ENCODE measurements at places on chromosomes 3 and 15.

DNA sequence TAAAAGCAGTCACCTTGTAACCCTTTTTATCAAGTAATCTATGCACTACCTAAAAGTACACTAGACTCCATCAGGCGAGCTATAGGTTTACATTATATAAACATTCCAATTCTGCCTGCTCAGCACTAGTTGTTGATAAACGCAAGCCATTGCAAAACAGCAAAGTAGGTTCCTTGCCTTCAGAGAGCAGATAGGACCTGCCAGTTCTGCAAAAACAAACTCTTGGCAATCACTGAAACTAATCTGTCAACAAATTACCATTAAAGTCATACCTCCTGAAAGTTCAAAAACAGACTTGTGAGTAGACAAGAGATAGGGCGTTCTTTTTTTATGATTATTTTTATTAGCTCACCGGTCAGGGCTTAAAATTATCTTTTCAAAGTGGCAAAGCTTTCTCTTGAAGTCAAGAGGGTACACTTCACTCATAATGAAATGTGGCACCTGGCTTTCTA lies 392.5 kb downstream of the FOXP1 start:
- no peak for DNase-seq

DNA sequence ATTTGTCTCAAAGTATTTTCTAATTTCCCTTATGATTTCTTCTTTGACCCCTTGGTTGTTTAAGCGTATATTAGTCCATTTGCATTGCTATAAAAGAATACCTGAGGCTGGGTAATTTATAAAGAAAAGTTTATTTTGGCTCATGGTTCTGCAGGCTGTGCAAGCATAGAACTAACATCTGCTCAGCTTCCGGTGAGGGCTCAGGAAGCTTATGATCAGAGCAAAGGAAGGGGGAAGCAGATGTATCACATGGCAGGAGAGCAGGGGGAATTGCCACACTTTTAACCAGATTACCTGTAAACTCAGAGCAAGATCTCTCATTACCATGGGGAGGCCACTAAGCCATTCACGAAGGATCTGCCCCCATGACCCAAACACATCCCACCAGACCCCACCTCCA lies 148.2 kb downstream of the PDE8A start:
- no peak for DNase-seq

DNA sequence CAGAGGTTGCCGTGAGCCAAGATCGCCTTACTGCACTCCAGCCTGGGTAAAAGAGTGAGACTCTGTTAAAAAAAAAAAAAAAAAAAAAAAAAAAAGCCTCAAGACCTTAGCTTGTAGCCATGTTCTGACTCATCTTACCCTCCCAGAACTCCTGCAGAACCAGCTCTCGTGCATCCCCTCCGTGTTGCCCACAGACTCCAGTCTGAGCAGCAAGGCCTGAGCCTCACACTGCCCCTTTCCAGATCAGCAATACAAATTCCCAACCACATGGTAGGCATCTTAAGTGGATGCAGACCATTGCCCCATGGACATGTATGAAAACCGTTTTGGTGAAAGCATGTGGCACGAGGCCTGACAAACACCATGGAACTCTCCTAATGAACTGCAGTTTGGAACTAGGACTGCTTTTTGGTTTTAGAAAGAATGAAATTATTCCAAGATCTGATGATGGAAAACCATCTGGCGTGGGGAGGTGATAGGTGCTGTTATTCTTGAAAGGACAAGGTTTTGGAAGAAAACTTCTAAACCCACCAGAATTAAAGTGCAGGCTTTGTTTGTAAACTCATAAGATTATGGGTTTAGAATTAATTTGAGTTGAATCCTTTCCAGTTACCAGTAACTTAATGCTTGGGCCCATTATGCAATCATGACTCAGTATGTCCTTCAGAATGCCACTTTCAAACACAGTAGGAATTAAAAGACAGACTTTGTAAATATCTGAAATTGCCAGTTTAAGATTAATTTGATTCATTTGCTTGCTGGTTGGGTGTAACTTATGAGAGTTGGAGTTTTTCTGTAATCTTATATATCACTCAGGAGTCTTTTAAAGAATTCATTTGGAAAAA lies 163.7 kb upstream of the LRTM1 start:
- no peak for DNase-seq

GRCh38 chr3:1892459-1892858 lies 206.2 kb upstream of the CNTN4 start:
- no peak for DNase-seq

DNA sequence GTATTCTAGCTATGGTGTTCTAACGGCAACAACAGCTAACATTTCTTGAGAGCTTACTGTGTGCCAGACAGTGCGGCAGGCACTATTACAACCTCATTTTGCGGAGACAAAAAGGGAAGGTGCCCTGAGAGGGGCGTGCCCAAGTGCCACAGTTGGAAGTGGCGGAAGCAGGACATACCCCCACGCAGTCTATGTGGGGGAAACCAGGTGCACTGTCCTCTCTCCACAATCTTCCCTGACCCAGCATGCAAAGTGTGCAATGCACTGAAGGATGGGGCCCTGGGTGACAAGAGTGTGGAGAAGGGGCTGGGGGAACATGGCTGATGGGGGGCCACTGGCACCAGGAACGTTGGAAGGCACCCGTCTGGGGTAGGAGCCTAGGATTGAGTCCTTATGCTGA lies 8.6 kb downstream of the ANP32A start:
- DNase-seq: no peak

DNA sequence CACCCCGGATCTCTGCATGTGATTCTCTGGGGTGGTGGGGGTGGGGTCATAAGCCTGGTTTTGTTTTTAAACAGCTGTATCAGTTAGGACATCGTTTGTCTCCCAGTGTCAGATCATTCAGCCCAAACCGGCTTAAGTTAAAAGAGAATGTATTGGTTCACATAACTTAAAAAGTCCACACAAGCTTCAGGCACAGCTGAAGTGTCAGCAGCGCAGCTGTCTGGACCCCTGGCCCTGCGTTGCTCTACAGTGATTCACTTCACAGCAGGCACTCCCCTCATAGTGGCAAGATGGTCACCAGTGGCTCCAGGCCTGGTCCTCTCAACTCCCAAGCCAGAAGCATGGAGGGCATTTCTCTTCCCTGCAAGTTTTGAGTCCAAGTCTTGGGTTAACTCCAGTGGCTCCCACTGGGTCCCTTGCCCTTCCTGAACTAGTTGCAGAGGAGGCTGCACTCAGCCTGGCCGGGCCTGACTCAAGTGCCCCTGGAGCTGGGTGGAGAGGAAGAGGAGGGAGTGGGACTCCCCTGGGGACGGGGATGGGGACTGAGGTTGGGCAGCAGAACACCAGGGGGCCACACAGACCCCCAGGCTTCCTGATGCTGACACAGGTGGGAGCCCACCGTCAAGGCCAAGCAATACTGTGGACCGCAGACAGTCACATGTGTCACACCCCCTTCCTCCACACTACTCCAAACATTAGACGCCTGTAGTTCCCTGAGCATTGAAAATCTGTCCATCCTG lies 28.9 kb upstream of the GP9 start:
- DNase-seq: no peak

DNA sequence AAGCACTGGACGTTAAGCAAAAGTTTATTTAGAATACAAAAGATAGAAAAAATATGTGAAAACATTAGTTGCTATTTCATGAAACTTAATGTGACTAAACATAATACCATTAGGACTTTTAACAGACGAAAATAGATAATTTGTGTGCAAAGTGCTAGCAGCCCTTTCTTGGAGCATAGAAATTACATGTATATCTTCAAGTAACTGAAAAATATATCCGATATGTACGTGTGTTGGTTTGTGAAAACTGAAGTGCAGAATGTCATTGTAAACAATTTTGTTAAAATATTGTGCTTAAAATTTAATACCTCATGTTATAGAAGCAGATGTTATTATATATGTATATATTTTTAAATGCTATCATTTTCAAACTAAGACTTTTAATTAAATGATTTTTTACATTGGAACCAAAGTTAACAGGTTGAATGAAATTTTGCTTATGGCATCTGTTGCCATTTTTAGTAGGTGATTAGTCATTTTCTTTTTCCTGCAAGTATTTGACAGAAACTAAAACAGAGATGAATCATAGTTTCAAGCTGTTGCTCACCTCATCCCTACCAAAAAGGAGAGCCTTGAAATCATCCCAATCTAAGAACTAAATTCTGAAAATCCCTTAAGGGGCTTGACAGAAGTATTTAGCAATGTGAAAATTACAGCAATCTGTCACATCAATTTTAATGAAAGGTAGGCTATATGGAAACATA lies 334.8 kb downstream of the NAALADL2 start:
- DNase-seq: no peak

GRCh38 chr3:59783468-59783988 lies 733.7 kb upstream of the CFAP20DC start:
- DNase-seq: no peak

DNA sequence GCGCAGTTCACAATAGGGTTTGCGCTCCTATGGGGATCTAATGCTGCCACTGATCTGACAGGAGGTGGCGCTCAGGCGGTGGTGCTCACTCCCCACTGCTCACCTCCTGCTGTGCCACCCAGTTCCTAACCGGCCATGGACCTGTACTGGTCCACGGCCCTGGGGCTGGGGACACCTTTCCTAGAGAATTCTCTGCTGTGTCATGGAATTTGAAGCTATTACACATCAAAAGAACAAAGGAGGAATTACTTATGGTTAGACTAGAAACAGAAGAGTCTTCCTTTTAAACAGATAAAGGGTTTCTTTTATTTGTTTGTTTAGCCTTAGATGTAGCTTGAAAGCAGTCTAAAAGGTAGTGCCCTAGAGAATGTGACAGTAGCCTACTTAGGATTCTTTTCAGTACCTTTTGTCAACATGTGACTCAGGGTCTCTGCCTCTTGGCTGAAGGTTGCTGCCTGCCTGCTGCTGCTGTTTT lies 50.3 kb downstream of the PAK2 start:
- DNase-seq: no peak

- no peak for DNase-seq
Observed at GRCh38 chr15:59278120-59278519, 71.5 kb downstream of the LDHAL6B start.

DNA sequence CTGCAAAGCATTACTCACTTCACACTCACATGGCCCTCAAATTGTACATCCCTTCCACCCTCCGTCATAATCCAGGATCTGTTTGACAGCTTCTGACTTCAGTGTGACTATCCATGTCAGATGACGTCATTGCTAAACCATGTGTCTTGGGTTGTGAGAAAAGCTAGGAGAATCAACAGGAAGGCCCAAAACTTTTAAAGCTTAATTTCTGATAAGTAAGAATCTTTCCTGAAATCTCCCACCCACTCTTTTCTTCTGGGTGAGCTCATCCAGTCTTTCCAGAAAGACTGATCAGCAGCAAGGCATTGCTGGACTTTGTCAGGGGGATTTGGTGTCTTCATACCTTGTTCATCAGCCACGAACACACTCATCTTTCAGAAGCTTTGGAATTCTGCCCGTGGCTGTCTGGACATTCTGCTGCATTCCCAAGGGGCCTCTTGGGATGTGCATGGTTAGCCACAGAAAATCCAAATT lies 11.5 kb upstream of the LMCD1 start:
- DNase-seq: no peak

- DNase-seq: no peak
Observed at GRCh38 chr3:119602676-119603075, 5.0 kb downstream of the PLA1A start.

DNA sequence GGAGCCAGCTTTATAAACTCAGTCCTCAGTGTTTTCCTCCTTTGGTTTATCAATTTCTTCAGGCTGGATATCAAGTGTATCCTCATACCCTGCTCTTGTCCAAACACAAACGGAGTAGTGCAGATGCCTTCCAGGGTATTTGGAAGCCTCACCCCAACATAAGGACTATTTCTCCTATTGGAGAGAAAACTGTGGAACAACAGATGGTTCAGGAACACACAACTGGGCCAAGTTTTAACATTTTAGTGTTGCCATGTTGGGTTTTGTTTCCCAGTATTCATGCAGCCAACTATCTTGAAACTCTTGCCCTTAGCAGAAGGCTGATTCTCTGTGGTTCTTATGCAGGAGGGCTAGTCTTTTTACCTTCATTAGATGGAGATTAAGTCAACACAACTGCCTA lies 398.1 kb downstream of the GABRB3 start:
- DNase-seq: no peak

GRCh38 chr3:131901686-131902085 lies 133.1 kb downstream of the CPNE4 start:
- no peak for DNase-seq

DNA sequence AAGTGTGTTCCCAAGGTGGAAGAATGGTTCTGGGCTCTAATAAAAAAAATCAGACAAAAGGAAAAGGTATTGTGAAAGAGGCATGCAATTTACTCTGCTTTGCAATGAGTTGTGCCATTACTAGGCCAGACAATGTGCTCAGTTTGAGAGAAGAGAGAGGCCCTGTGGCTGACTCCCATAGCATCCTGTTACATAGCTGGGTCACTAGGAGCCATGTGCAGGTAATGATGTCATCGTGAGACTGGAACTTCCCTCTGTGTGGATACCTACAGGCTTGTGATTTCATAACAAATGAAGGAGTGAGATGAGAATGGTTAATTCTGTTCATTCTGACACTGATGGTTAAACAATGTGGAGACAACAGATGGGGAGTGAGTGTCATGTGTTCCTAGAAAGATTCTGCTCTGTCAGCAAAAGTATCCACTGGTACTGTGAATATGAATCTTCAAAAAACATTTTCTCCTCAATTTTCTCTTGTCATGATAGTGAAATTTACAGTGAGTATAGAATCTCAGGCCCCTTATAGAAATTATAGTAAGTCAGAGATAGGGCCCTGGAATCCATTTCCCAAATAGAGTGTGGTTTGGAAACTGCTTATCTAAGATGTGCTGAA lies 648.7 kb upstream of the DPPA4 start:
- no peak for DNase-seq

GRCh38 chr3:99875929-99876841 lies 58.5 kb downstream of the CMSS1 start:
- peak; percentile 62 for DNase-seq

DNA sequence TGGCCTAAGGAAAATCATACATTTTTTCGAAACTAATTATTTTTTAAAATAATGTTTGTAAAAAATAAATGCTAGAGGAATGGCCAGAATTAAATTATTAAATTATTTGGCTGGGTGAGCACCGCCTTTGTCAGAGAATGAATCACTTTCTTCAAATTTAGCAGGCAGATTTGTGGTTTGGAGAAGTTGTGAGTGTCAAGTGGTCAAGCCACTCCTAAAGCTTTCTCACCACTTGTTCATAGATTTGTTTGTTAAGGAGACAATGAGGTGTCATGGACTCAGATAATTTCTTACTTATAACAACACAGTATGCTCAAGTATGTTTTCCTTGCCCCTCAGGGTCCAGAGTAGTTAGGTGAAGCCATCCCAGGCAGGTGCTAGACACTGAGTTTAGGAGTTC lies 196.2 kb downstream of the TUSC7 start:
- no peak for DNase-seq

DNA sequence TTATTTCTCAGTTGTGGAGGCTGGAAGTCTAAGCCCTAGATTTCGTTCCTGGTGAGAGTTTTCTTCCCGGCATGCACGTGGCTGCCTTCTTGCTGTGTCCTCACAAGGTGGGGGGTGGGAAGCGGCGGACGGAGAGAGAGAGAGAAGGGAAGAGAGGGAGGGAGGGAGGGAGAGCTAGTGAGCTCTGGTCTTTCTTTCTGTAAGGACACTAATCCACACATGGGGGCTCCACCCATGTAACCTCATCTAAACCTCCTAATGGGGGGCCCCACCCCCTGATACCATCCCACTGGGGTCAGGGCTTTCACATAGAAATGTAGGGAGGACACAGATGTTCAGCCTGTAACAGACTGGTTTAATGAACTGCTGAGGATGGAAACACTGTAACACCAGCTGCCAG lies 7.3 kb downstream of the FBLN2 start:
- no peak for DNase-seq
